NCI-H1436 treated with DMSO at 0.1 percent for 48 hours (cell line): ENCODE measurements at places on chromosomes 11 and 22.

DNA sequence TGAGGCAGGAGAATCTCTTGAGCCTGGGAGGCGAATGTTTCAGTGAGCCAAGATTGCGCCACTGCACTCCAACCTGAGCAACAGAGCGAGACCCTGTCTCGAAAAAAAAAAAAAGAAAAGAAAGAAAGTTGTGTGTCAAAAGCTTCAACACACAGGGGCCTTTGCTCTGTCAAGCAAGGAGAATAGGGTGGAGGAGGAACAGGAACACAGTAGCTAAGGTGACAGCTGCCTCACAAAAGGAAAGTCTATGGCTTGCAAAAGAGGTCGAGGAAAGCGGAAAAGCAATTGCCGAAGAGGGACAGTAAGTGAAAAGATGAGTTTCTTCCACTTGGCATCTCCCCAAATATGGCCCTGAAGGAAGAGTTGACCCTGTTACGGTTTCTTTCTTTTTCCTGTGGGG, 26.5 kb upstream of the TMA7B start:
- no peak for DNase-seq

- DNase-seq = no peak
These were observed 104.3 kb downstream of the VPREB1 start for GRCh38 chr22:22348815-22349454.

GRCh38 chr11:75105462-75105925, 8.8 kb upstream of the OR2AT4 start:
- no peak for DNase-seq

DNA sequence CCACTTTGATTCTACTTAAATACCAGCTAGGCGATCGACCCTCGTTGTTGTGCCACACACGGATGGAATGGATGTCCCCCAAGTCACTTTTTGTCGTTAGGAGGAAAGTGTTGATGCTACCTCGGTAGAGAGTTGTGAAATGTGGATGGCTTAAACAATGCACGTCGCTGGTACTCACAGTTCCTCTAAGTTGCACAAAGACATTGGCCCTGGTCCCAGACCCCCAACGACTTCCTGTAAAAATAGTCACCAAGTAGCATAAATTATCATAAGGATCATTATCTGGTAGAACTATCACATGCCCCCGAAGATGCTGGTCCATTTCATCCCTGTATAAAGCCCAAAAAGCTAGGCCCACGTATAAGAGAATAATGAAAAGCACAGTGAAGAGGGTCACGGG, 3.8 kb downstream of the PKDREJ start:
- DNase-seq = no peak

GRCh38 chr22:38570779-38571364, 889 bp upstream of the DMC1 start:
- DNase-seq = no peak

DNA sequence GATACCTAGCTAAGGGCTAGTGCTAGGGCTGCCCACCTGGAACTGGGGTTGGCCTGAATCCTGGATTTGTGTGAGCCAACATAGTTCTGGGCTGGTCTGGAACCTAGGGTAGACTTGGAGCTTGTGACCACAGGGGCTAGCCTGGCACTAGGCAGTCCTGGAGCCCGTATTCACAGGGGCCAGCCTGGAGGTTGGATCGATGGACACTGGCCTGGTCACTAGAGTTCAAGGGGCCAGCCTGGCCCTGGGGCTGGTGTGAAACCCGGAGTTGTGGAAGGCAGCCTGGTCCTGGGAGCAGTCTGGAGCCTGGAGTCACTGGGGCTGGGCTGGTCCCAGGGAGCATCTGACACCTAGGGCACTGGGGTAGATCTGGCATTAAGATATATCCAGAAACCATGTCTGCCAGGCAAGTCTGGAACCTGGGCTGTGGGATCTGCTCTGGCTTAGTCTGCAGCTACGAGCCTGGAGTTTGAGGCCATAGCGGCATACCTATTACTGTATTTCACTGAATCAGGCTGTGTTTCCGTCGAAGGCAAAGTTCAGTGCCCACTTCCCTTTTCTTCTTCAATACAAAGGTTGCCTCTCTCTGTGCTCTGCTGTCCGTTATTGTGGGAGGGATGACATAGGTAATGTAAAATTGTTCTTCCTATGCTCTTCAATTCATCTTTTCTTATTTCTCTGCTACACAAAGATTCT, 9.1 kb upstream of the GLYATL1B start:
- DNase-seq = no peak

DNA sequence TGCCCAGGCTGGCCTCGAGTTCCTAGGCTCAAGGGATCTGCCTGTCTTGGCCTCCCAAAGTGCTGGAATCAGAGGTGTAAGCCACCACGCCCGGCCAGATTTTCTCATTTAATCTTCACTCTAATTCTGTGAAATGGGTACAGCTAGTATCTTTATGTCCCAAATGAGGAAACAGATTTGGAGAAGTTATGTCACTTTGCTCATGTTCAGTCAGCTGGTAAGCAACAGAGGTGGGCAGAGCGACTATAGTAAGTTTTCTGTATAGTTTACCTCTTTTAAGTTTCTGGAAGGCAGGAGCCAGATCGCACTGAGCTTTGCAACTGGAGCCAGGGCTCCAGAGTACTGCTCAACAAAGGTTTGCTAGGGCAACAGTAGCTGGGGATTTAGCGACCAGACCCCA, 33.2 kb downstream of the RCOR2 start:
- no peak for DNase-seq

DNA sequence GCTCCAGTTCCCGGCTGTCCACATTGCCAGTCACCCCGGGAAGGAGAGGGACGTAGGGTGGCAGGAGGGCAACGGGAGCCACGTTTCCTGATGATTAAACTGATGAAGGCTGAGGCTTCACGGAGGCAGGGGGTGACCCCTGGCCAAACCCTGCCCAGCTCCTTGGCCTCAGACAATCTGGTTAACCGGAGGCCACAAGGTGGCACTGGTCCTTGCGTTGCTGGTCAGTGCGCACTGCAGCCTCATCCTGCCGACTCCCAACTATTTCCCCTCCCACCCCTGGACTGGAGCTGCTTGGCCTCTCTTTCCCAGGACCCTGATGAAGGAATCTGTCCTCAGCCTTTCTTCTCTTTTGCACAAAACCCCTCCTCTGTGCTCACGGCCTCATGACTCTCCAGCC, 75.3 kb downstream of the PDE2A start:
- DNase-seq = no peak

GRCh38 chr22:49907807-49908206, 10.4 kb downstream of the ALG12 start:
- DNase-seq = no peak

DNA sequence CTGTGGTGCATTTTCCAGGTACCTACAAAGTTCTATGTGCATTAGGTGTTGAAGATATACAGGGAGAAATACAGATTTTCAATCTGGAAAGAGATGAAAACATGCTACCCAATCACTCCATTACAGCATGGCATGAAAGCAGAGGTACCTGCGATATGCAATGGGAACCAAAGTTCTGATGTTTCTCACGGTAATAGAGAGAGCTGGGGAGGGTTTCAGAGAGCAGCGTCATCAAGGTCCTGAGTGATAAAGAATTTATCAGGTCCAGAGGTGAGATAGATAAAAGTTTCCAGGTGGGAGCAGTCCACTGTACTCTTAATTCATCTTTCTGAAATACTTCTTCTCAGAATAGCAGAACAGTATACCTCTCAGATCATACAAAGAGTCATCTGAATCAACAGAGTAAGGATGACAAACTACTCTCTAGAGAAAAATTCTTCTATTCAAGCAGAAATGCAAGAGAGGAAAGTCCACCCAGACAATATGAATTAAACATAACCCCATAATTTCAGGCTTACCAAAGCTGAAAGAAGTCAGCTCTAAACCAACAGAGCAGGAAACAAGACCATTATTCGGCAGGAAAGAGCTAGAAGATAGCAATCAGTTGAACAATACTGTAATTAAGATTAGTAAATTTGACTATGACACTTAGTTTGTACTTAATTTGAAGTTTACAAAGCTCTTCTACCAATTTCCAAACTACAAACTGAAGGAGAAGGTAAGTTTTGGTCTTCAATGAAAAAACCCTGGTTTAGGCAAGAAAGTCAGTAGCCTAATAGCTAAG, 12.8 kb downstream of the CTSC start:
- DNase-seq = no peak

DNA sequence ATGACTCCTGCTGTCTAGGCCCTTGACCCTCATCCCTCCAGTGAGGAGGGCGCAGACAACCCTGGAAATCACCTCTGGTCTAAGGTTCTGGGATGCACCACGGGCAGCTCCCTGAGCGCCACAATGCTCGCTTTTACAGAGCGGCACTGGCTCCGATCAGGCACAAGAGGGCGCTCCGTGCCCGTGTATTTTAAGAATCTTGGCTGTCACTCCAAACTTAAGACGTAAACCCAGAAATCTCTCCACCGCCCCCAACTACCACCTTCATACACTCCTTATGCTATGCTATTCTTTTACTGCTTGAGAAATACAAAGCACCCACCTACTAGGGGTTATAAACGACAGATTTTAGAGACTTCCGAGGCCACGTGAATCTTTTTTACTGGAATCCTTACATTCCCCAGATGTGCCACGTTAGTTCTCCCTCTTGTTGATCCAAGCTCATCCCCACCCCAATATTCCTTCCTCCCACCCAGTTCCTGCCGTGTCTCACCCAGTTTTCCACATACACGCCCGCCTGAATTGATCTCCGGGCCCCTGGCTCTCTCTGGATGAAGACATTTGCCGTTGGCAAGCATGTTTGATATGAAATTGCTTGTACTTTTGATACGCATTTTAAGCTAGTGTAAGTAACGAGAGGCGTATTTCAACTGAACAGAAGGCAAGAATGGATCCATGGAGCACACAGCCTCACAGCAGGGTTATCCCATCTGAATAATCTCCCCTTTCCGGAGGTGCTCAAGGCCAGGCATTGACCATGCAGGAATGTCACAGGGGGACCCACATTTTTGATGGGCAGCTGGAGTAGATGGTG, 453.5 kb downstream of the OPCML start:
- DNase-seq = no peak

DNA sequence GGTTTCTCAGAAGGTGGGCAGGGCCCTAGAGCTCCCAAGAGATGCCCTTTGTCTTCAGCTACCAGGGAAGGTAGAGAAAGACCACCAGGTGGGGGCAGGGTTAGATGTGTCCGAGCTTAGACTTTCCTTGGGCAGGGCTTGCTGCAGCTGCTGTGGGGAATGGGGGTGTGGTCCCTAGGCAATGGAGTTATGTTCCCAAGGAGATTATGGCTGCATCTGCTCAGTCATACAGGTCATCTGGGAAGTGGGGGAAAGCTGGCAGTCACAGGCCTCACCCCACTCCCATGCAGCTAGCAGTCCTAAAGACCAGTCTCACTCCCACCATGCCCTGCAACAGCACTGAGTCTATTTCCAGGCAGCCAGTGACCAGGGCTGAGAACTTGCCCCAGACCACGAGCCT, 29.5 kb downstream of the MMP27 start:
- DNase-seq = no peak

GRCh38 chr11:109957601-109958000, 135.6 kb upstream of the ZC3H12C start:
- DNase-seq = no peak

- no peak for DNase-seq
These were observed 39.9 kb downstream of the OR2AT4 start for GRCh38 chr11:75056814-75057213.

- no peak for DNase-seq
These were observed 18.4 kb downstream of the RTL6 start for GRCh38 chr22:44479662-44480061.

- no peak for DNase-seq
These were observed 765.4 kb downstream of the BRD1 start for GRCh38 chr22:49062155-49062801.

DNA sequence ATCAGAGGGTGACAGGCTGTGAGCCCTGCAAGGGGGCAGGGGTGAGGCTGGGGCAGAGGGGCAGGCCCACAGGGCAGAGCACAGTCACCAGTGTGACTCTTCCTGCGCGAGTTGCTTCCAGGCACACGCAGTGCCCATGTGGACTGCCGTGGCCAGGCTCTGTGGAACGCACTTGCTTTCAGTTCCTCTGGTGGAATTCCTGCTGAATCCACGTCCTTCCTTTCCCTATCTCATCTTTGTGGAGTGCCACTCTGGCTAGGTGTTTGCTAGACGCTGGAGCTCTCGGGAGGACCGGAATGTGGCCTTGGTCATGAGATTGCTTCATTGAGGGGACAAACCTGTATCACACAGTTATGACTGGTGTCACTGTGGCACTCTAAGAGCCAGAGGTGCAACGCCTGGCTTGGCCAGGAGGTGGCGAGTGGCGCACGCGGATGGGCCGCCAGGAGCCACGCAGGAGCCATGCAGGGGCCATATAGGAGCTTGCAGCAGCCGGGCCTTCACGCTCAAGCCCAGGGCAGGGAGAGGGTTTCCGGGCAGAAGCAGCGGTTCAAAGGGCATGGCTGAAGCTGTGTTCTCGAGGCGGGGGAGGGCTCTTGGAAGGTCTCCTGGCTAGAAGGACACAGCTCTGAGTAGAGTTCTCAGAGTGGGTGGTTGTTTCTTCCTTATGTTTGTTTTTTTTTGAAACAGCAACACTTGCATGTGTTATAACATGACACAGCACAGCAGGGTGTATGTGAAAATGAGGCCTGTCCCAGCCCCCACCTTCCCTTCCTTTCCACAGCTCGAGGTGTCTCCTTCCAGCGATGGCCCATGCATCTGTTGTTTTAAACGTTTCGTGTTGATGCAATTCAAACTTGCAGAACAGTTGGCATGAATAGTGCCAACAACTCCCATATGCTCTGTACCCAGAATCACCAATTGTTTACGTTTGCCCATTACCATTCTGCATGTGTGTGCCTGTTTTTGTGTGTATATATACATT, 36.2 kb downstream of the TBC1D22A start:
- DNase-seq = no peak

- no peak for DNase-seq
These were observed 580.5 kb upstream of the CHORDC1 start for GRCh38 chr11:90803366-90803765.

DNA sequence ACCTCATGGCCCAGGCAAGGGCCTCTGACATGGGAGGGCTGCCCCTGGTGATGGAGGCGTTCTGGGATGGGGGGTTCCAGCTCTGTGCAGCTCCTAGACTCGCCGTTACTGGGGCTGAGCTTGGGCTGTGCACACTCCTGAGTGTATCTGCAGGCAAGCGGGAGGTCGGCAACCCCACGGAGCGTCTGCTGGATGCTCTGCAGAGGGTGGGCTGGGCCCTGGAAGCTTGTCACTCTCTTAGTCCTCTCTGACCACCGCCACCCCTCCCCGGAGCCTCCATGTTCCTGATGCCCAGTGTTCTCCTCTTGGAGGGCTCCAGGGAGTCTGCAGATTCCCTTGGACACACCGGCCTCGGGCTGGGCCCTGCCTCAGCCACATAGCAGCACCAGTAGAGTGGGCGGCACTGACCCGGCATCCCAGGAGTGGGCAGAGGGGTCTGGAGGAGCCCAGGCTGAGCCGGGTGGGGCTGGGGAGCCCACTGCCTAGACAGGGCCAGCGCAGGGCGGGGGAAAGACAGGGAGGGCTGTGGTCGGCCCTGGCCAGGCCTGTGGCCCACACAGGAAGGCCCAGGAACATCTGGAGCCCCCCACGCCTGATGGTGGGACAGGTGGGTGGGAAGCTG, 20.6 kb upstream of the MUC5B start:
- DNase-seq = no peak

GRCh38 chr22:20155330-20156041, 4.6 kb upstream of the CCDC188 start:
- peak; percentile 44 for DNase-seq

GRCh38 chr22:47808886-47809620, 1046.6 kb downstream of the TBC1D22A start:
- no peak for DNase-seq

- DNase-seq = no peak
These were observed 2.9 kb upstream of the ASCL2 start for GRCh38 chr11:2273311-2273710.

GRCh38 chr11:118046964-118047700, 29.7 kb upstream of the TMPRSS4 start:
- no peak for DNase-seq

- DNase-seq = no peak
These were observed 17.3 kb upstream of the INSC start for GRCh38 chr11:15097411-15097810.
